EL (cell line): ENCODE measurements at places on chromosomes 7 and 10.

- peak; percentile 45 for DNase-seq
Observed at GRCh38 chr10:98425511-98426352, 10.8 kb upstream of the PYROXD2 start.

DNA sequence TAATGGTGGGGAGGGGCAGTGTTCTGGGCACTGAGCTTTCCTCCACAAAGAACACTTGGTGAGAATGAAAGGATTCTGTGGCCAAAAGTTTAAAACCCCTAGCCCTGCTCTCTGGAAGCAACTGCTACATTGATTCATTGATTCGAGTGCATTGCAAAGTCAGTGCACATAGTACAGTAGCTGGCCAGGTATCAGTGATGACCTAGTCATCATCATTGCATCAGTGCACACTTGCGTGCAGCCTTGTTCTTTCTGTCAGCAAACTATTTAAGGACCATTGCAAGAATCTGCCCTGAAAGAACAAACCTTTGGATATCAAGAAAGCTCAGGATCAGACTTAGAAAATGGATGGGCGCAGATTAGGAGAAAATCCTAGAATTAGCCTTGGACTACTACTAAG is 47.4 kb downstream of the CUL1 start:
- no peak for DNase-seq

DNA sequence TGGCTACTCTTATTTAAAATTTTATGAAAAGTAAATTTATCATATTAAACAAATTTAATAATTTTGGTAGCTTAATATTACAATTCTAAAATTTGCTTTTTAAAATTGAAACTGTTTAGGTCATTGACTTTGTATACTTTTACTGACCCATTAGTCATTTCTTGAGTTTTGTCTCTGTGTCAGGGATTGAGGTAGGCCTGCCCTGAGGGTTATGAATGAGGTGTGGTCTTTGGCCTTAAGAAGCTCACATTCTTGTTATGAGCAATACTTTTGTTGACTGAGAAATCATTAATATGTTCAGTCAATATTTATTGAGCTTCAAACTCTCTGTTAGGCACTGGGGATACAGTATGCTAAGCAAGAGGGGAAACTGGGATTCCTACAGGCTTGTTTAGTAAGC is 47.0 kb upstream of the RPA3 start:
- no peak for DNase-seq

DNA sequence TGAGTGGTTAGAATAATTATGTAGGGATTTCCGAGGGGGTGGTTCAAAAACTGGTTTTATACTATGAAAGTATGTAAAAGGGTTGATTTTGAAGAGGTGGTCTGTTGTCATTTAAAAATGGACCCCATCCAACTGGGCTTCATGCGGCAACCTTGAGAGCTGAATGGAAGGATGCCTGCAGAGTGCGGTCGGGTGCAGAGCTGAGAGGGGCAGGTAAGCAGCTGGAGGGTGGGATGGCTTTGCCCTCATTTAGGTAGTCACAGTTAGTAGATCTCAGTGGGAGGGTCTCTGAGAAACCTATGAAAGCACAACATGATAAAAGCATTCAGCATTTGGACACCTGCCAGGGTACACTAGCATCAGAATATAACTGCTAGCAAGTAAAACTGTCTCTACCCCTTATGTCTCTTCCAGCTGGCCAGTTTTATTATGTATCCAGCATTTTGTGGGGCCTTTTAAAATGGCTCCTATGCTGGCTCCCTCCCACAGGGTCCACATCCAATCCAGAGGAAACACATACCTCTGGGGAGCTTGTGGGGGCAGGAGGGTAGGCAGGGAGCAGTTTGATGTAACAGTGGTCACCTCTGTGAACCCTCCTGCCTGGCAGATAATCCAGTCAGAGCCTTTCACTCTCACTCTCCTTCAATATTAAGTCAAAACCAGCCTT is 75.9 kb upstream of the MAGI2 start:
- peak; percentile 18 for DNase-seq

GRCh38 chr7:30936650-30937245 is 25.1 kb downstream of the AQP1 start:
- DNase-seq = no peak

GRCh38 chr7:92092210-92092609 is 42.1 kb downstream of the CYP51A1 start:
- DNase-seq = peak; percentile 41

GRCh38 chr7:47218378-47219176 is 363.3 kb downstream of the TNS3 start:
- DNase-seq = no peak

GRCh38 chr10:97977673-97978072 is 52.7 kb downstream of the CRTAC1 start:
- DNase-seq = no peak

DNA sequence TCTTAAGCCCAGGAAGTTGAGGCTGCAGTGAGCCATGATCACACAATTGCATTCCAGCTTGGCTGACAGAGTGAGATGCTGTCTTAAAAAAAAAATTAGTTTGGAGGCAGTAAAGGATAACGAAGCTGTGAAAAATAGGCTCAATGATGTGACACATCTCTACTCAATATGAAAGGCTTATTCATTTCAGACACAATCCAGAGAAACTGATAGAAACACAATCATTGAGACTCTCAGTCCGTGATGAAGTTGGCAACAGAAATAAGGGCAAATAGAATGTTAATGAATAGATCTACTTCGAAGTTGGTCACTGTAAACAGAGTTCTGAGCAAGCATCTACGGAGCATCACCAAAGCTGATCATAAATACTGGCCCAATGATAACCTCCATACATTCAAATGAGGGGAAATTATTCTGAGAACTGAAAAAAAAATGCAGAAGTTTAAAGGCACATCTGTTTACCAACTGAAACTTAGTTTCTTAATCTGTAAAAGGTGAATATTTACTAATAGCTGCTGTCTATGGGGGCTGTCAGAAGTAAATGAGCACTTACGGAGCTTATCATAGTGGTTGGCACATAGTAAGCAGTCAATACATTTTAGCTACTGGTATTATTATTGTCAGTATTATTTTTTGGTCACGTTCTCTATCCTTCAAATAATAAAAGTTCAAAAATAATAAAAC is 70.4 kb downstream of the AKR1B1 start:
- no peak for DNase-seq

DNA sequence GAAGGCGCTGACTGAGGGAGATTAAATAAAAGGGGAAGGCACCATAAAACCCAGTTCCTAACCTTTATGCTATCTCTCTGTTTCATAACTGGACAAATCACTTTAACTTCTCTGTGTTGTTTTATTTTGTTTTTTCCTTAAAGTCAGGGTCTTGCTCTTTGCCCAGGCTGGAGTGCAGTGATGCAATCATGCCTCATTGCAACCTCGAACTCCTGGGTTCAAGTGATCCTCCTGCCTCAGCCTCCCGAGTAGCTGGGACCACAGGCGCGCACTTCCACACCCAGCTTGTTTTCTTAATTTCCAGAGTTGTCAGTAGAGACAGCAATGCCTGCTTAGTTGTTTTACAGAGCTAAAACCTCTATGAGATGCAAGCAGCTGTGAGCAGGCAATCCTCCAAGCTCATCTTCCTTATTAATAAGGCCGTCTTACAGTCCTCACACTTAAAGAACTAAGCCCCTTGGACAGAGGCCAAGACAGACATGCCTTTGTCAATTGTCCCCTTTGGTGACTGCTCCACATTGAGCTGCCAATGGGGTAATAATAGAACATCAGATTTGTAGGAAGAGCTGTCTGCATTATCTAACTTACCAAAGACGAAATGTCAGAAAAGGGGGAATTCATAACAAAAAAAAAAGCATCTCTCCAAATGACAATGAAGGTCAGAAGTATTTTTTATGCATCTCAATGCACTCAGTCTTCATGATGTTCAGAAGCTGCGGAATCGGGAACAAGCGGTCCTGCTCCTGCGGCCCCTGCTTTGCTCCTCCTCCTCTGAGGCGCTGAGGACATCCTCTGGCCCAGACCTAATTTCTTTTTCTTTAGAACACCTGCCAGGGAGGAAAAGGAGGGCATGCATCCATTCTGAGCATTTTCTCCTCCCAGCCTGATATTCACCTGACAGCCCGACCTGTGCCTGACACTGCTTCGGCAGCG is 62.7 kb upstream of the RNF32 start:
- DNase-seq = no peak

DNA sequence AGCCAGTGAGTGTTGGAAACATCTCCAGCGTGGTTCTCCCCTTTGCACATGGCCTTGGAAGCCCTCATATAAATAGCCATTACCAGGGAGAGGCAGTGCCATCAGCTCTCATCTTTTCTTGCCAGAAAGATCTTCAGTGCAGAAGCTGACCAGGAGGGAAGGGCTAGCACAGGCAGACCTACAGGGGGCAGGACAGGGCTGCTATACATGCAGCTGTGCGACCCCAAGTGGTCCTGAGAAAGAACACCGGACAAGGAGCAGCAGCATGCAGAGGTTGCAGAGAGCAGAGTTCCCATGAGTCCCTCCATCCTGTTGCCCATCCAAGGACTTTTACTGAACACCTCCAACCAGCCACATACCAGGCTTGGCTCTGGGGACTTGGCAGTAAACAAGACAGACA is 17.1 kb downstream of the GRID1 start:
- DNase-seq = peak; percentile 22

GRCh38 chr10:99041468-99041867 is 194.2 kb downstream of the HPSE2 start:
- no peak for DNase-seq

- peak; percentile 88 for DNase-seq
Observed at GRCh38 chr7:54995610-54996363, 23.0 kb upstream of the EGFR start.

DNA sequence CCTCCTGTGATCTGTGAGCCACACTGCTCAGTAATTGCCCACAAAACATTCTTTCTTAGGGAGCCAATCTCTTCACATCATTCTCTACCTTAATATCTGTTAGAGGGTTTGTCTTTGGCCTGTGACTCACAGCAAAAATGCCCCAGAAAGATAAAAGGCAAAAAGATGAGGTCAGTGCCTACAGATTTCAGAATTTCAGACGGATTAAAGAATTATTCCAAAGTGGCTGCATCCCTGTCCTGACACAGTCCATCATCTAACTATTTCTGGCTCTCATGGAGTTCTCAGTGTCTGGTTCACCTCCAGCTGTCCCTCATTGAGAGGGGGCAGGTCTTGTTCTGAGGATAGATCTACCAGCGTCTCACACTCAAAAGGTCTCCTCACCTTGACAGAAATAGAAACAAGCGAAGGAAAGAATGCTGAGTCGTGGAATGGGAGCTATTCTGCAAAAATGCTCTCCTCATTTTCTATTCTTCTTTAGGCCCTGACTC is 138.5 kb upstream of the AOAH start:
- no peak for DNase-seq

DNA sequence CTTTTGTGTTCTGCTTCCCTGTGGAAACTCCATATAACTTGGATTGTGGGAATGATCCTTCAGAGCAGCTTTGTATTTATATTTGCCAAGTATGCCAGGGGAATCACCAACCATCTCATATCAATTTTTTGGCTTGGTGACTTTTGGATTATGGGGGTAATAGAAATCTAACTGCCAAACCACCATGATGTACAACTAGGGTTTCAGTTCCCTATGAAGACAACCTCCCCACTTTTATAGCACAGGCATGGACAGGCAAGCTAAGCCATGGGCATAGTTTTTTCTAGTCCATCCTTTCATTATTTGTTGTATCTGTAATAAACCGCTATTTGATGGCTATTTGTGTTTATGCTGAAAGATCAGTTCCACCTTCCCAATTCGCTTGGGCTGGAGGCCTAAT is 17.7 kb downstream of the NPY start:
- no peak for DNase-seq
